ENCODE measurements at places on chromosomes 1 and 21.

- no peak for DNase-seq
Measured at GRCh38 chr1:36119456-36119855, 5.6 kb downstream of the COL8A2 start.

DNA sequence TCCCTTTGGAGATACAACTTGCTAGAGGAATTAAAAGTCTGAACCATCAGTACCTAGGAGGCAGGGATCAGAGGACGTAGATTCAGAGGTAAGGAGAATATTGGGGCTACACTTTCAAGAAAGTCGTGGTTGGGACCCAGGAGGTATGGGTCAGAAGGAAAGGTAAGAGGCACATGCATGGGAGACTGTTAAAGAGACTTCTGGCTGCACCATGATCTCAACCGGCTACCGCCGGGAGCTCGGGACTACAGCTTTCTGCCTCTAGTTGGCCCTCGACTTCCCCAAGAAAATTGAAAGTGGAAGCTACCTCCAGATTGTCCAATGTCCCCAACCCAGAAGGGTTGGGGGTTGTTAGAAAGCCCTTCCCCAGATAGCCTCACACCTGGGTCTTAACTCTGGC is 355.7 kb upstream of the TMPRSS15 start:
- DNase-seq, result no peak

- DNase-seq, result no peak
Measured at GRCh38 chr1:108505763-108506070, 54.2 kb upstream of the EEIG2 start.

- DNase-seq, result no peak
Measured at GRCh38 chr1:58905628-58906221, 121.9 kb upstream of the JUN start.

- DNase-seq, result peak; percentile 60
Measured at GRCh38 chr1:211577819-211578639, 932 bp downstream of the SLC30A1 start.

GRCh38 chr1:241225741-241226140 is 131.3 kb downstream of the RGS7 start:
- DNase-seq, result no peak

- no peak for DNase-seq
Measured at GRCh38 chr1:31985430-31985829, 28.2 kb upstream of the KHDRBS1 start.

GRCh38 chr1:218587900-218588299 is 242.8 kb downstream of the TGFB2 start:
- no peak for DNase-seq

DNA sequence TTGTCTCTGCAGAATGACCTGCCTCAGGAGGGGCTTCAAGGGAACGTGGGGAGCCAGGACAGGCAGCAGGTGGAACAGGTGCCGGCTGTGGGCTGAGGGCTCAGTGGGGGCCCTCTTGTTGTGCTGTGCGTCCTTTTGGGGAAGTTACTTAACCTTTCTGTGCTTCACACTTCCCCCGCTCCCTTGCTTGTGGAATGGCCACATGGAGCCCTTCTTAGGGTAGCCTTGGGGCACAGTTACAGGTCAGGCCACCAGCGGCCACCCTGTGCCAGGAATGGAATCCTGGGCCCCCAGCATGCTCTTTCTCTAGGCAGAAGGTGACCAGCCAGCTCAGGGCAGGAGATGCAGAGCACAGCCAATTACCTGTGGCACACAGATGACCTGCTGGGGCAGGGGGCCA is 2.6 kb downstream of the IKBKE start:
- no peak for DNase-seq

DNA sequence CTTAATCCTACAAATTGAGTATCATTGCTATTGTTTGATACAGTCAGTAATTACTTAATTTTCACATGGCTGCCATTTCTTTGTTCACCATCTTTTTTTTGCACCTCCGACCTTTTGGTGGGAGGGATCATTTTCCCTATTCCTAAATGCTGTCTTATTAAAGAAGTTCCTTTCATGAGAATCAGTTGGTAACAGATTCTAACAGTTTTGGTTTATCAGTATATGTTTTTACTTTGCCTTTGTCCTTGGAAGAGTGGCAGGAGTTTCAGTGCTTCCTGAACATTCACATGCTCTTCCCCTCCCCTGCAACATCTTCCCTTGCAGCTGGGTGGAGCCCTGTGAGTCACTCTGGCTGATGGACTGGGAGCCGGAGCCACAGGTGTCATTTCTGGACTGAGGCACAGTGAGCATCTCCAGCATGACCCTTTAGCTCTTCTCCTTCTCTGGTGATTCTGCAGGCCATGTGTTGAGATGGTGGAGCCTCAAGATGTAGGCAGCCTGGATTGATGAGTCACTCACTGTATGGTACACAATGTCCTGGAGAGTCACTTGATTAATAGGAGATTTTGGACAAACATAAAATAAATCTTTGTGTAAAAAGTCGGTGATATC is 217.7 kb downstream of the URB2 start:
- DNase-seq, result peak; percentile 18

- no peak for DNase-seq
Measured at GRCh38 chr21:45937721-45938452, 43.7 kb upstream of the COL6A1 start.

- no peak for DNase-seq
Measured at GRCh38 chr1:11746092-11746491, 10.2 kb downstream of the AGTRAP start.

GRCh38 chr1:74465193-74465681 is 47.2 kb downstream of the LRRC53 start:
- no peak for DNase-seq

- no peak for DNase-seq
Measured at GRCh38 chr1:226754097-226754496, 15.0 kb upstream of the ITPKB start.

DNA sequence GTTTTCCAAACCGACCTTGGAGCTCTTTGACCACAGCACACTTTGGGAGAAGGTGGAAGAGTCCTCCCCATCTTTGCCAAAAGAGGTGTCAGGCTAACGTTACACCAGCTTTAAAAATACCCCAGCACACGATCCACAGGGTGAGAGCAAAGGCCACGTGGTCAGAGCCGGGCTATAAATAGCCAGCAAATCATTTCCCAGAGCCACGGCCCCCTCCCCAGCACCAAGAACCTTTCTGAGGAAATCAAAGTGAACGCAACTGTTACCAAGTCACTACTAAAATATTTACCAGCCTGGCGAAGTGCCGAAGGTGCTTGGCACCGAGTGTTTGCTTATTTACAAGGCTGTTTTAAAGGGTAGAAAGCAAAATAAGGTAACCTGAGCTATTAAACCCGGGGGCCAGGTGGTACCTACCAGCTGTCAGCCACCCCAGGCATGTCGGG is 72.4 kb downstream of the CASZ1 start:
- peak; percentile 54 for DNase-seq

- DNase-seq, result no peak
Measured at GRCh38 chr1:78275906-78276685, 214.7 kb upstream of the PTGFR start.

- no peak for DNase-seq
Measured at GRCh38 chr1:228270032-228270431, 62.2 kb downstream of the OBSCN start.

GRCh38 chr1:26009796-26010447 is 11.7 kb upstream of the EXTL1 start:
- no peak for DNase-seq

DNA sequence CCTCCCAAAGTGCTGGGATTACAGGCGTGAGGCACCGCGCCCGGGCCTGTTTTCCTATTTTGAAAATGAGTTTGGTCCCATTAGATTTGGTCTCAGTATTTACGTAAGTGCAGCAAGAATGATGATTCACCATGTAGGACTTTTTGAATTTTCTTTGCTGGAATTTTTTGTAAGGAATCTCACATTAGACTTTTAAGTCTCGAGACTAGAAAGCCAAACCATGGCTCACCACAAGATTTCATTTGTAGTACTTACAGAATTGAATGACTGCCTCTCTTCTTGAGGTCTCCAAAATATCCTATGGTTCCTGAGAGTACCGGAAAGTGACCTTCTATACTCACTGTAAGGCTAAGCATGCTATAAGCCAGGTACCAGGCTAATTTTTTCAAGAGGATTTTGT is 325 bp downstream of the OR14A2 start:
- DNase-seq, result no peak
